Memory B cell (primary cell): ENCODE measurements at places on chromosomes 6 and 20.

GRCh38 chr6:167796192-167796981, 30.3 kb upstream of the AFDN start:
- DNase-seq, result no peak

- no peak for DNase-seq
Measured at GRCh38 chr6:27296106-27296783, 15.8 kb downstream of the POM121L2 start.

- DNase-seq, result no peak
Measured at GRCh38 chr20:52081791-52082190, 109.8 kb downstream of the ZFP64 start.

DNA sequence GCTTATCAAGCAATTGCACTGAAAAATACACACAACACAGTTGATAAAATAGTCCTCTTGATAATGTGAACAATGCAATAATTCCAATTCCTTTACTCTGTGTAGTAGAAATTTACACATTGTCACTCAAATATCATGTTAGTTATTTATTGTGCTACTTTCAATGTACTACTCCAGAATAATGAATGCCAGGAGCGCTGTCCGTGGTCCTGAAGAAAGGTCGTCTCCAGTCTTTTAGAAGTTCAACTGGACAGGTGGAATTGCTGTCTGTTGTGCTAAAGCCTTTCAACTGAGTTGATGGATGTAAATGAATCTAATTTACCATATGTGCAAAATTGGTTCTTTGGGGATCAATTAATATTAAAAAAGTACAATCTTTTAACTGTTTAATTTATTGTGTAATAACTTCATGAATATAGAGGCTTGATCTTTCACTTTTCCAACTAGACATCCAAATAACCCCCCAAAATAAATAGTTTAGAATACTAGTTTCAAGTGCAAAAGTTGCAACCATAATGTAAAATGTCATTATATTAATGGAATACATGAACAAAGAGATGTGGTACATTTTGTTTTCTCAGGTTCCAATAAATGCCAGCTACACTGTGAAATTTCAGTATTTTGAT, 3.2 kb downstream of the GRIK2 start:
- DNase-seq, result no peak

DNA sequence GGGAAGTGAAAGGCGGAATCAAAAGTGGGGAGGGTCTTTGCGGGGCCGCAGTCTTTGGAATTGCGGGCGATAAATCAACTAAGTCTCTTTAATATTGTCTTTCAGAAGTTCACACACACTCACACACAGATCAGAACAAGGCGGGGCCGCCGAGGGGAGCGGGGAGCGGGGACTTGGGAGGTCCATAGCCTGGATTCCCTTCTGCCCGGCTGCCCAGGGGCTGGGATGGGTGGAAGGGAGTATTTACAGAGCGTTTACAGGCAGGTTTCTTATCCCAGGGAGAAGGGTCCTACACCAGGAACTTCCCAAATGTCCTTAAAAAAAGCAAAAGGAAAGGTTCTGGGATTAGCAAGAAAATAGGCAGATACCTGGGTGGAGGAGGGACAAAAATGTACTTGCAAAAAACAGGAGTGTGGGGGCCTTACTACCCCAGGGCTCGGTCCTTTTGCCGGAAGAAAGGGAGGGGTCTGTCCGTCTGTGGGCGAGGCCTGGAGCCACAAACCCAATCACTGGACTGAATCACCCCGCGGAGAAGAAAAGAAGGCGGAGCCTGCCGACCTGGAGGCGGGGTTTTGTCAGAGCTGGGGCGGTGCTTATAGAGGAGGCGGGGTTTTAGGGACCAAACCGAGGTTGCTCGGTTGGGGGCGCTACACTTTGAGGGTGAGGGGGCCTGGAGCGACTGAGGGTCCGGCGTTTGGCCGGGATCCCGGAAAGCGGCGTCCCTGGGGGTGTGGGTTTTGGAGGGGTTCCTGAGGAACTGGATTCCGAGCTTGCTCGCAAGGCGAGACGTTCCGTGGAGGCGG, 3.2 kb downstream of the PRRT1 start:
- no peak for DNase-seq

- DNase-seq, result no peak
Measured at GRCh38 chr6:74642101-74642500, 563.8 kb downstream of the COL12A1 start.

GRCh38 chr6:144659202-144660182, 374.4 kb downstream of the UTRN start:
- DNase-seq, result no peak

DNA sequence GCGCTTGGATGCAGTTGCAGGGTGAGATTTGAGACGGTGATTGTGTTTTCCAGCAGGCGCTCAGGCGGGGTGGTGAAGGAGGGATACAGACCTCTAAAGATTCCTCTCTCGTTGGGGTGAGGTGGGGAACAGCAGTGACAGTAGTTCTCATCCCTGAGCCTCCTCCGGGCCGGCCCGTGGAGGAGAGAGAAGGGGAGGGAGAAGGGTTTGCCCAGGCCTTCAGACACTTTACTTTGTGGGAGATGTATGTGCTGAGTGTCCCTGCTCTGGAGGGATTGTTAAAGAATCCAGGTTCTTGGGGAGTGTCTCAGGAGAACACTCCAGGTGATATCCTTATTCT, 41.0 kb downstream of the PSMB9 start:
- DNase-seq, result no peak

GRCh38 chr6:162485464-162485863, 242.1 kb downstream of the PRKN start:
- no peak for DNase-seq

DNA sequence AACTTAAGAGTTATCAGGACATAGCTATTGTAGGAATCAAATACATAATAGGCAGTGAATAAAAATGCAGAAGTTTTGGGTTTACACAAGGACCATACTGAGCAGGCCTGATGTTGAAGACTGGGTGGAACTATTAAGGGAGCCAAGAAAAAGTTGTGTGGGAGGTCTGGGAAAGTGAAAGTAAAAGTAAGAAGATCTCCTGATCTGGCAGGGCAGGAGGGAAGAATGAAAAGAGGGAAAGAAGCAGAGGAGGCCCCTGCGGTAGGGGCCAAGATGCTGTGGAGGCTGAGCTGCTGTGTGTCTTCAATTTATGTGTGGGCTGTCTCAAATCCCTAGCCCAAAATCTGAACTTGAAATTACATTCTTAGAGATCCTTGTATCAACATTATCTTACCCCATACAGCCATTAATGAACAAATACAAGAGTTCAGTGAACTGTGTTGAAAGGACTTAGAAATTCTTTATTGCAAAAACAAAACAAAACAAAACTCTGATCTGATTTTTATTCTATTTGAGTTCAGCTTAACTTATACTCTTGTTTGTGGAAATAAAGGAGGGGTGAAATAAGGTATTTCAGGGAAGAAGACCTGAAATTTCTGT, 1183.8 kb downstream of the HACE1 start:
- no peak for DNase-seq

DNA sequence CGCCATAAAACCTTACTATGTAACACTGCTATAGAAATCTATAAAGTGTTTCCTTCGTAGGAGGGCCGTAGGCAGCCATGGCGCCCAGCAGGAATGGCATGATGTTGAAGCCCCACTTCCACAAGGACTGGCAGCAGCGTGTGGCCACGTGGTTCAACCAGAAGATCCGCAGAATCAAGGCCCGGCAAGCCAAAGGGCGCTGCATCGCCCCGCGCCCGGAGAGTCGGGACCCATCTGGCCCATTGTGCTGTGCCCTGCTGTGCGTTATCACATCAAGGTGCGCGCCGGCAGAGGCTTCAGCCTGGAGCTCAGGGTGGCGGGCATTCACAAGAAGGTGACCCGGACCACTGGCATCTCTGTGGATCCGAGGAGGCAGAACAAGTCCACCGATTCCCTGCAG, 62.4 kb downstream of the TRIM27 start:
- no peak for DNase-seq

DNA sequence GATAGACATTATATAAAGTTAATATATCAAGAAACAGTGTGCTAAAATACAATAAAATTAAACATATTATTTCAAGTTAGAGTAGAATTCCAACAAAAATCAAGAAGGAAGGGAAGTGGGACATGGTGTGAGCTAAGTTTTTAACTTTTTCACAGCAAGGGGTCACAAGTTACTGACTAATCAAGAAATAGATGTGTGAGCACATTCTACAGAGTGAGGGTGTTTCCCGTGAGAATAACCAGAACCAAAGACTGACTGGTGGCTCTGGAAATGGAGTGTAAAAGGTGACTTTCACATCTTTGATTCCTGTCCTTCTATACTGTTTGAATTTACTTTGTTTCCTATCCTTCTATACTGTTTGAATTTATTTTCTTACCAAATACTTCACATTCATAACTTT, 206.6 kb downstream of the TASP1 start:
- DNase-seq, result no peak

GRCh38 chr6:16956361-16956760, 145.5 kb upstream of the STMND1 start:
- no peak for DNase-seq

DNA sequence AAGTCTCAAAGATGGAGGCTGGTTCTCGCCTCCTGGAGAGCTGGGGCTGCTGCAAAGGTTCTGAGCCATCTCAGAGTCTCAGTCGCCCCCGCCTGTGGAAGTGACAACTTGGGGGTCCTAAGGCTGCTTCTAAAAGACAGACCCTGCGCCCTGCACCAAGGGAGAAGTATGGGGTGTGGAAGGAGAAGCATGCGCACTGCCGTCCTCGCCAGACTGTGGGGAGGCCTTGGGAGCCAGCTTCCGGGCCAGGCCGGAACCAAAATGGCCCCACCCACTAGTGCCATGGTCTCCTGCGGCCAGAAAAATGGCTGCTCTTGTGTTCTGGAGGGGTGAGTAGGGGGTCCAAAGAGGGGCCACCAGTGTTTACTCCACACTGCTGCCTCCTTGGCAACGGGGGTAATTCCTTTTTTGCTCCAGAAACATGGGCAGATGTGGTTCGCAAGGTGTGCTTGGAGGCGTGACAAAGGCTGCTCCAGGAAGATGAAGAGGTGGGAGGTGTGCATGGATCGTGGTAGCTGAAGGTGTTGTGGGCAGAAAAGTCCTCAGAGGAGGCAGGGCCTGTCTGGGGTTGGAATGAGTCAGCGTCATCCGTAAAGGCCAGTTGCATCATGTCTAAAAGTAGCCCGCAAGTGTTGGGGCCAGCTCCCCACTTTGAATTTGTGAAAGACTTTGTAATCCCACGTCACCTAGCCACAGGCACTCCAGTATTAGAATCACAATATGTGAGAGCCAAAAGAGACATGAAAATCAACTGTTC, 329.8 kb upstream of the SOX4 start:
- no peak for DNase-seq

DNA sequence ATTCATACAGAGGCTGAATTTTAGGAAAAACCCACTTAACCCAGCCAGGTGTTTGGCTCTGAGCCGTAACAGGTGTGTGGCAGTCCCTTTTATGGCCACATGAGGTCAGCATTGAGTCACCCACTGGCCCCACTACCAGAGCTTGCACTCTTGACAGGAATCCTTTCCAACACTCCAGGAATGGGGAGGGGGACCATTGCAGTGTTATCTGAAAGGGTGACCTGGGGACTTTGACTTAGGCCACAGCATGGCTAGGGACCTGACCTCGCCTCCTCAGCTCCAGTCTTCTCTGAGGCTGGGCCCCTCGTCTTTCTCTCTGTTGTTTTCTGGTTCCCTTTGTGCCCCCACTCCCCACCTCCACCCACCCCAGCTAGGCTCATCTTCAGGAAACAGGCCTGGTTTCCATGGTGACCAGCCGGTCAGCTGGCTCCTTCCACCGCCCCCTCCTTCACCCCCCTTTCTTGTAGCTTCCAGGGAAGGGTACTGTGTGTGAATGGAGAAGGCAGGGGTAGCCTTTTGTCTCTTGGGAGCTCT, 2.1 kb upstream of the TMEM151B start:
- peak; percentile 66 for DNase-seq

DNA sequence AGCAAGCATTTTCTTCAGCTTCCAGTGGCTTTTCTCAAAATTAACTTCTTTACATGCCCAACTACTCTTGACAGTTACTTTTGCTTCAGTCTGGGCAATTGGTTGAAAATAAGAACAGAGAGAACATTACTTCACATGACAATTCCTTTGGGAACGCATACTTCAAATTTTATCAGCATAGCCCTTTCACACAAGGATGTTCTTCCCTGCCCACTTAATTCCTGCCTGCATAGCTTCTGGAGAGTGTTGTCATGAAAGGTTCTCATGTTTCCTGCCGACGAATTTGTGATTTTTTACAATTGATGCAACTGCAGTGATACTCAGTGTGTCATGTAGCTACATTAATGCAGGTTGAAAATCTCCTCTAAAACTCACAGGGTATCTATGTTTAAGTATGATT, 22.0 kb upstream of the SNRNP48 start:
- no peak for DNase-seq

- DNase-seq, result no peak
Measured at GRCh38 chr20:53713328-53714056, 119.9 kb upstream of the ZNF217 start.

DNA sequence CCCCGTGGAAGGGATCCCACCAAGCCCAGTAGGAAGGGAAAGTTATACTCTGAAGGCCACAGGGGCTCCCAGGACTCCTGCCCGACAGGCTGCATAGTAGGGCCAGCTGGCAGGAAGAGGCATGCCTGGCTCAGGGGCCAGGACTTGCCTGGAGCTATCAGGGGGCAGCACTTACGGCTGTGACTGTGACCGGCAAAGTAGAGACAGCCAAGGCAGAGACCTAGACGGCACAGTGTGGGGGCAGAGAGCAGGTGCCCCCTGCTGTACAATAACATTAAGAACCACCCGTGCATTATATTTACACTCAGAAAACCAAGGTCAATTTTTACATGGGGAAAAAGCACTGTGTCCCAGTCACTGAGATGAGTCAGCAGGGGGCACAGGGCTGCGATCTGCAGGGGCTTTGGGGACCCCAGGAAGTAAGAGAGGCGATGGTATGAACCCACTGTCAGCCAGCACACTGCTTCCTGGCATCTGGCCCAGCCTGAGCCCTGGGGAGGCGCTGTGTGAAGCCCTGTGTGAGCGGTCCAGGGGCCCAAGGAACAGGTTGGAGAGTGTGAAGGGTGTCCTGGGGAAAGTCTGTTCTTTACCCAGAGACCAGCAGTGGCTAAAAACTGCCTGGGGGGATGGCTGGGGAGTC, 9.9 kb downstream of the CCDC167 start:
- DNase-seq, result no peak

- peak; percentile 93 for DNase-seq
Measured at GRCh38 chr20:37527638-37528445, at the start of gene BLCAP. BLCAP (minus strand) TSS chr20:37527876; CDS start chr20:37519174, 8,702 bp downstream.

DNA sequence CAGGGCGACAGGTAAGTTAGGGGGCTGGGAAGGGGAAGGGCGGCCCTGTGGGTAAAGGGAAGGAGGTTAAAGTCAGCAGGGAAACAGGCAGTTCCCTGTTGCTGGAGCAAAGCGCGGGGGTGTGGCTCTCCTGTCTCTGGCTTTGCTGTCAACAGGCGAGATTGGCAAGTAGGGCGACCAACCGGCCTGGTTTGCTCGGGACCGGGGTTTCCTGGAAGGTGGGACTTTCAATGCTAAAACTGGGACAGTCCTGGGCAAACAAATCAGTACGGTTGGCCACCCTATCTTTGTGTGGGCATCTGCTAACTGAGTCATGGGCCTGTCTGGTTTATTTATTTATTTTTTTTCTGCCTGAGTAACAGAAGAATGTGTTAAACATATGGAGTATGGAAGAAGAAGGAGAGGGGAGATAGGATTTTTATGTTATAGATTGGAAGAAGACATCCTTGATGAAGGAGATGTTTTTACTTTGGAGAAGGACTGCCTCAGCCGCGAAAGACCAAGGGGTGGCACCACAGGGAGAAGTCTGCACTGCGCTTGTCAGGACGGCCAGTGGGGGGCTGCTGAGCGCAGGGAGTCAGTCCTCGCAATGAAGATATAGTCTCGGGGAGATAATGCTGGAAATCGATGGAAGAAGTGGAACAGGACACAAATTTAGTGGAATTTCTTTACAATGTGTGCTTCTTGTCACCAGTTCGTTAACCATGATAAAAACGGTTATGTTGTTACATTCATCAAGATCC, 43.4 kb upstream of the ESR1 start:
- peak; percentile 49 for DNase-seq
